ENCODE measurements at places on chromosomes 3 and 15. TPM values are rescaled to one million over a fixed set of nuclear protein-coding genes. Genes with fewer than 3 reads are reported as not detected.
A peak's percentile ranks its signal among the peaks of the same experiment; 100 is the strongest.

GRCh38 chr15:39326306-39326975, 254.4 kb upstream of the THBS1 start:
- no peak for DNase-seq

DNA sequence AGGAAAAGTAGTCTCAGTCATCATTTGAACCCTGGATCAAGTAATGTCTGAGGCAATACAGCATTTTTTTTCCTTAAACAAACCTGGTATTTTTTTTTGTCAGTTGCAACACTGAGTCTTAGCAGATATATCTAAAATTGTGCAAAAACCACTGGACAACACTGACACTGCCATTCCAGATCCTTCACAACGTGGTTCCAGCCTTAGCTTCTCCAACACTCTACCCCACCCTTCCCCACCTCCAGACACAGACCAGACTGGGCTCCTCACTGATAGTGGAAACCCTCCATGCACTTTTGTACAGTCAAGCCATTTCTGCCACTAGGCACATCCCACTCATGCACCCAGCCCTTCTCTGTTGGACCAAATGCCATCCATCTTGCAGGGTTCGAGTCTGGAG, 199.6 kb upstream of the CTNNB1 start:
- no peak for DNase-seq

DNA sequence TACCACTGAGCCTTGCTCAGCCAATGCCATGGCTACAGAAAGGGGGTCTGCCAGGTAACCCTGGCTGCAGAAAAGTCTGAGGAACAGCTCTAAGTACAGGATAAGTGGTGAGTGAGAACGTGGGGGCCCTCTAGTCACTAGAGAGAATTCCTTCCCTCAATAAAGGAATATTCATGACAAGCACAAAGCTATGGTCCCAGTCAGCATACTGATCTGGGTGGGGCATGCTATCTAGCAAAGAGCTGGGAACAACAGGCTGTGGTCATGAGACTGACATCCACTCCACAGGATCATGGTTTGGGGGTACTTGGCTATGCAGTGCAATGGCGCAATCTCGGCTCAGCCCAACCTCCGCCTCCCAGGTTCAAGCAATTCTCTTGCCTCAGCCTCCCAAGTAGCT, 140.4 kb downstream of the MTHFS start:
- DNase-seq: no peak

DNA sequence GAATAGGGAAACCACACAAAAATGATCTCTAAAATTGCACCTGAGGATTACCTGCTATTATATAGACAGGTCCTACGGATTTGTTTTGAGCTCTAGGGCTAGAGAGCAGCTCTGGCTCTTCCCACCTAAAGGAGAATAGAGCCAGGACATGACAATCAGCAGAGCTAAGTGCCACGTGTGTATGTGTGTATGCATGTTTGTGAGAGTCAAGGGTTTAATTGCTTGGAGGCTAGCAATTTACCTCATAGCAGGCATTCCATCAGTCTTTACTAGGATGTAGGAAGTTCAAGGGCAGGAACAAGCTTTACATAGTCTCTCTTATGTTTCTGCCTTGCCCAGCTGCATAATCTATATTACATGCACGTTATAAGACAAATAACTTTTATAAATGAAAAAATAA, 498.2 kb downstream of the NSUN3 start:
- no peak for DNase-seq

DNA sequence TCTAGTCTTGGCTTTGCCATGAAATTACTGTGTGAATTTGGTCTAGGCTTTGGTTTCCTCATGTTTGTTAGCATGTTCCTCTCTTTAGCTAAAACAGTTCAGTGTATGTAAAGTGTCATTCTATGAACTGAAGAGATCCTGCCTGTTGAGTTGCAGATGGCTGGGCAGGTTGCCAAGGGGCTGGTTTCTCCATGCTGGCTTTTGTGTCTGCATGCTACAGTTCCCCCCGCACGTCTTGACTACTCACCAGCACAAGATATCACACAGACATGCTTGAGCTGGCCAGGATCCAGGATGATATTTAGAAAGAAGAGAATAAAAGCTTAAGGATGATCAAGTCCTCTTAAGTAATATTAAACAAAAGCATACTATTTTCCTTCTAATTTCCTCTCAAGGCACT, 90.2 kb downstream of the CERS3 start:
- peak; percentile 3 for DNase-seq

- peak; percentile 31 for DNase-seq
Measured at GRCh38 chr15:33215941-33216872, 21.7 kb upstream of the FMN1 start.

DNA sequence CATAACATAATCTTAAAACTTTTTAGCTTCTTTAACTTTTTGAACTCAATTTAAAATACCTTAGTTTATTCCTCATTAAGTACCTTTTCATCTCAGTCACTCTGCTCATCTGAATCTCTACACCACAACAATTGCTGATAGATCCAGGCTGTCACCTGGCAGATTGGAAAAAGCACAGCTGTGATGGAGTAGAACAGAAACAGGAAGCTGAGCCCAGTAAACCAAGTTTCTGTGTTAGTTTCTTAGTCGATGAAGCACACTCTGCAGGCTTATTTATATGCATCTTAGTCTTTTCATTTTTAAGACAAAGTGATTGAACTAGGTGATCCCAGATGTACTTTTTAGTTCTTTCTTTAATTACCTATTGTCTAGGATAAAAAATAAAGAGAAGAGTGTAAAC, 1398.0 kb upstream of the ALCAM start:
- DNase-seq: no peak

- peak; percentile 30 for DNase-seq
Measured at GRCh38 chr15:39199076-39199475, 381.8 kb upstream of the THBS1 start.

EPHA3 gene
- total RNA-seq: 0.62 TPM

NLGN1 gene
- not detected for total RNA-seq

USP50 gene
- total RNA-seq: not detected

ZPLD1 gene
- total RNA-seq: 0.59 TPM

SLC6A1 gene
- total RNA-seq: 0.26 TPM
